ENCODE measurements at places on chromosomes 11 and 22.

- H3K27me3 ChIP-seq, result no peaks in the 10 kb centered on the region
- H3K36me3 ChIP-seq, result no peaks in the 10 kb centered on the region
- H3K4me3 ChIP-seq, result no peak overlapping the region
- no peak for DNase-seq
- H3K4me1 ChIP-seq, result no peaks in the 10 kb centered on the region
Measured at GRCh38 chr11:105297463-105297862, 157.9 kb upstream of the CARD18 start.

- no peaks in the 10 kb centered on the region for H3K4me1 ChIP-seq
- DNase-seq, result no peak
- H3K27me3 ChIP-seq, result no peaks in the 10 kb centered on the region
- H3K27ac ChIP-seq, result no peak overlapping the region
- no peak overlapping the region for H3K4me3 ChIP-seq
Measured at GRCh38 chr11:71554996-71555395, 6.8 kb downstream of the KRTAP5-9 start.

GRCh38 chr11:96447208-96448110 lies 57.6 kb downstream of the JRKL start:
- peaks cover 14% of the 10 kb centered on the region for H3K27me3 ChIP-seq
- no peak overlapping the region for H3K4me3 ChIP-seq

DNA sequence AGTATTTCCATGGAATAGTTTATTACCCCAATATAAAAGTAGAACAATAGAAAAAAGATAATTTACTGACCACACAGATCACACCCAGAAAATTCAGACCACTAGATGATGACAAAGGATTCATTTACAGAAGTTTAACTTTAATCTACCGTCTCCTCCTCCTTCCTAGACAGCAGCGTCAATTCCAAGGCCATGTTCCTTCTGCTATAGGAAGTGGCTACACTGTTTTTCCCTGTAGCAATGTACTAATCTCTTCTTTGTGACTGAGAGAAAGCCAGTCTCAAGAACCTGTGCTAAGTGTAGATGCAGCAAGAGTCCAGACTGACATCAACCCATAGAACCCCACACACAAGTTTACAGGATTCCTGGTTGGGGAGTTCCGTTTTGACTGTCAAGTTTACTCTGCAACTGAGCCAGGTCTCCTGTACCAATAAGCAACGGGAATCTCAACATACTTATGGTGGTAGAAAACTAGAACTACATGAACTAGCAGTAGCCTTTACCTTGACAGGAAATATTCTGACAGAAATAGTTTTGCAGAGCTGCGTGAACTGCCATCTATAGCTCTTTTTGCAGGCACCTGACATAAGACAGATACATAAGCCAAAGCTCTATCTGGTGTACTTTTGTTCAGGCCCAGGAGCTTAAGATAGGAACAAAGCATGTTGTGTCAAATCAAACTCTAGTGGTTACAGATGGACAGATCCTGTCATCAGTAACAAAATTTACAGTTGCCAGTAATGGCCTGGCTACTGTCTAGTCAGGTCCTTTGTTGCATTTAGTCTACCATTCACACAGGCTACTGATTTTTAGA lies 42.9 kb downstream of the MRTFA start:
- peaks cover 15% of the 10 kb centered on the region for H3K4me1 ChIP-seq
- H3K27ac ChIP-seq, result no peak overlapping the region
- no peak for DNase-seq
- H3K27me3 ChIP-seq, result no peaks in the 10 kb centered on the region
- no peaks in the 10 kb centered on the region for H3K36me3 ChIP-seq
- H3K4me3 ChIP-seq, result no peak overlapping the region

DNA sequence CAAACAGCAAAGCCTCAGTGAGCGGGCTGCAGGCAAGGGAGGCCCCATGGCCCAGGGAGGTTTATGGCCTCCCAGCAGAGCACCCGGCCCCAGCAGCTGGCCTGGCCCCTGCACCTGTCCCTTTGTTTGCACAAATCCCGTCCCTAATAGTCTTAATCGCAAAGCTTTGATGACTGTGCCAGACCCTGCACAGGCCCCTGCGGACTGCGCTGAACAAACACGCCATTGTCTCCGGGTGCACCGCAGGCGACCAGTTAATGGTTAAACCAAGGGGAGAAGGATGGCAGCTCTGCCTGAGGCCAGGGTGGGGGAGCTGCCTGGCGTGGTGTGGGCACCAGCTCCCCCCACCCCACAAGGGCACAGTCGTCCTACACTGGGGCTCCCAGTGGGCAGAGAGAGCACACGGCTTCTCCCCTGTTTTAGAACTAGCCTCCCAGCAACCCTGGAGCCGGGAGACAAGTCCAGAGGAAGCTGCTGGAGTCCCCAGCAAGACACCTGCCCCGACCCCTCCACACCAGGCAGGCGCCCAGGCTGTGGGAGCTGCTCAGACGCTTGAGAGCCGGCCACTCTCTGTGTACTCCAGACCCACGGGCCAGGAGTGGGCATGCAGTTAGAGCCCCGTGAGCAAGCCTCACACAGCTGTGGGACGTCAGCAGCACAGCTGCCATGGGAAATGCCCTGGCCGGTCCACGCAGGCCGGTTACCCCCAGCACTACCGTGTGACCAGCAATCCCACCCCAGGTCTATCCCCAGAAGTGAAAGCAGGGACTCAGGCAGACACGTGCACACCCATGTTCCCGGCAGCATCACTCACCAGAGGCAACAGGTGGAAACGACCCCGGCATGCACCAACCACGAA lies 39.7 kb upstream of the TH start:
- H3K4me3 ChIP-seq, result no peak overlapping the region
- H3K36me3 ChIP-seq, result no peaks in the 10 kb centered on the region
- no peaks in the 10 kb centered on the region for H3K27me3 ChIP-seq
- H3K4me1 ChIP-seq, result no peaks in the 10 kb centered on the region
- peak; percentile 41 for DNase-seq

DNA sequence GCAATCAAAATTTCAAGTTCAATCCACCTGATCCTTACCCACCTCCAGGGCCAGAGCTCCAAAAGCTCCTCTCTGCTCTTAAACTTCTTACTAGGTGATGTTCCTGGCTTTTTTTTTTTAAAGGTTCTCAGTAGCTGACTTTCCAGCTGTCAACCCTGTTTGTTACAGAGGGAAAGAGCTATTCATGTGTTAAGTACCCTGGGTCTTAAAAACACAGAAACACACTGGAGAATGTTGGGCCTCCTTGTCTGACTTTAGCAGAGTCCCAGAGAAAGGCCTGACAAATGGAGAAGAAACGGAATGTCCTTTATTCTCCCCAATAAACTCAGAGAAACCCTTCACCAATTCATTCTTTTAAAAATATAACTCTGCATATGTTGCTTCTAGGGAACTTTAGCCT lies 3.2 kb downstream of the LRRC4C start:
- H3K27ac ChIP-seq, result no peak overlapping the region
- no peaks in the 10 kb centered on the region for H3K36me3 ChIP-seq
- H3K27me3 ChIP-seq, result peaks cover 14% of the 10 kb centered on the region

DNA sequence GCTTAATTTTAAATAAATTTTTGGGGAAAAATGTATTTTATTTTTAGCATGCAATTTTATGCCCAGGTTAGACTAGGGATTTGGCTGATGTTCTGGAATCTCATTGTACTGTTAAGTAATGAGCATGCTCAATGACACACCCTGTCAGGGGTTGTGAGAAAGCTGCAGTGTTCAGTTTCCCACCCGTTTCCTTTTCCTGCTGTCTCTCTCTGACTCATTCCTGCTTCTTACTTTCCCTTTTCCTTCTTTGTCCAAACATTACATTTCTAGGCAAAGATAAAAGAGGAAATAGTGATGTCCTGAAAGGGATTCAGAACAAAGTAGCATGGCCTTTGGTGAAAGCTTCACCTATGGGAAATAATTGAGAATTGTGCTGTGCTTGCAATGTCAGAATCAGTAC lies 22.7 kb downstream of the OOSP3 start:
- no peaks in the 10 kb centered on the region for H3K4me1 ChIP-seq
- H3K27me3 ChIP-seq, result no peaks in the 10 kb centered on the region

DNA sequence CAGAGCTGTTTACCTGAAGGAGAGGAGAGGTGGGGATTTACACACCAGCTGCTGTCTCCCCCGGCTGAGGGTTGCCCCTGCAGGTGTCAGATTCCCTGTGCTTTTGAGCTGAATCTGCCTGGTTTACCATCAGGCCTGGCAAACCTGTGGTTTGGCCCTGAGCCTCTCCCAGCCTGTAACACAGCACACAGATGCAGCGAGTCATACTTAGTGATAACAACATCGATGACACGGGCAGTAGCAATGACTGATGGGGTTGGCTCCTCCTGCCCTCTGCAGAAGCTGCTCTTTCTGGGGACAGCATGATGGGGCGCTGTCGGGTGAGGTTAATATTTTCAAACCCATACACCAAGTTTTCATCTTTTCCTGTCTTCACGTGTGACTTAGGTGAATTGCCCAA lies 380.0 kb upstream of the B3GAT1 start:
- no peak overlapping the region for H3K27ac ChIP-seq
- H3K4me3 ChIP-seq, result no peak overlapping the region

- no peaks in the 10 kb centered on the region for H3K36me3 ChIP-seq
- H3K27ac ChIP-seq, result no peak overlapping the region
- H3K4me3 ChIP-seq, result no peak overlapping the region
- no peaks in the 10 kb centered on the region for H3K27me3 ChIP-seq
- DNase-seq, result no peak
- H3K4me1 ChIP-seq, result no peaks in the 10 kb centered on the region
Measured at GRCh38 chr11:123209591-123209990, 14.5 kb upstream of the CLMP start.

DNA sequence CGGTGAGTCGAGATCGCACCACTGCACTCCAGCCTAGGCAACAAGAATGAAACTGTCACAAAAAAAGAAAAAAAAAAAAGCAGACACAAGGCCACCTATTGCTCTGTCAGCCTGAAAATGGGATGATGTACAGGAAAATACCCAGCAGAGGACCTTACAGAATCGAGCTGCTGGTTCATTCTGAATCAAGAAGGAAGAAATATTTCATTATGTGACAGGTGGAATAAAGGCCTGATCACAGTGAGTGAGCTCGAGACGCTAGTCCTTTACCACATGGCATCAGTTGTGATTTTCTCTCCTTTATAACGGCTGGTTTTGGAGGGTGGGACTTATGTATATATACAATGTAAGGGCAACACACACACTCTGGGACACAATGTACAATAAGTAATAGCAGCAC lies 340.0 kb downstream of the LARGE1 start:
- no peak for DNase-seq
- H3K36me3 ChIP-seq, result no peaks in the 10 kb centered on the region
- H3K27me3 ChIP-seq, result no peaks in the 10 kb centered on the region
- no peak overlapping the region for H3K27ac ChIP-seq
- H3K4me3 ChIP-seq, result no peak overlapping the region
